A549 treated with AZD2906 at 1 μM for 4 hours (cell line): ENCODE measurements at places on chromosomes 16 and 17. TPM values are rescaled to one million over a fixed set of nuclear protein-coding genes. Genes with fewer than 3 reads are reported as not detected.

CLEC19A gene
- 0.08 to 0.37 TPM (median 0.09 TPM) in 5 replicates for total RNA-seq

SLC5A10 gene
- 0.13 to 0.27 TPM (median 0.17 TPM) in 5 replicates for total RNA-seq

SOST gene
- total RNA-seq = 0.03 TPM in 1 of 5 replicates, not detected in the others

ARHGAP44 gene
- 2.2 to 2.7 TPM (median 2.3 TPM) in 5 replicates for total RNA-seq

SCGB1C2 gene
- total RNA-seq = not detected in 5 replicates

PLA2G15 gene
- total RNA-seq = 15.0 to 16.6 TPM (median 15.1 TPM) in 5 replicates

CDH11 gene
- 0.44 to 0.67 TPM (median 0.63 TPM) in 5 replicates for total RNA-seq

CDH5 gene
- 0.15 to 0.23 TPM (median 0.17 TPM) in 5 replicates for total RNA-seq

CRYBA1 gene
- not detected in 5 replicates for total RNA-seq

IL21R gene
- total RNA-seq = 0.03 to 0.11 TPM (median 0.06 TPM) in 4 of 5 replicates, not detected in the other

STX1B gene
- total RNA-seq = 1.4 to 1.7 TPM (median 1.6 TPM) in 5 replicates

MPO gene
- not detected in 5 replicates for total RNA-seq

UTS2R gene
- total RNA-seq = not detected in 5 replicates
